ENCODE measurements at places on chromosomes 11 and 22.
A peak's percentile ranks its signal among the peaks of the same experiment; 100 is the strongest.

- DNase-seq: no peak
These were observed 2.4 kb upstream of the MYBPC3 start for GRCh38 chr11:47354913-47355282.

DNA sequence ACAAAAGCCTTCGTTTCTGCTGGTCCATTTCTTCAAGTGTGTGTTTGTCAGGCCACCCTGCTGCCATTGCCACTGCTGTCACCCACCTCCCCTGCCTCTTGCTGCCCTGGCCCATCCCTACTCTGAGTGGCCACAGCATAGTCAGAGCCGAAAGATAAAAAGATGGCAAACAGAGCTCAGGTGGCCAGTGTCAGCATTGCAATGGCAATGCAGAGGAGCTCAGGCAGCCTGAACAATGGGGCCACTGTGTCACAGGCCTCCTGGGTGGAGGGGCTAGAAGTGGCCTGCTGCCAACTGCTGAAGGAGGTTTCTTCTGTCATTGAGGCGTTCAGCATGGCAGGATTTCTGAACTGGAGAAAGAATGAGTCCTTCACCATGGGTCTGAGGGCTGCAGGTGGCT lies 137.1 kb downstream of the CSNK2A3 start:
- no peak for DNase-seq

DNA sequence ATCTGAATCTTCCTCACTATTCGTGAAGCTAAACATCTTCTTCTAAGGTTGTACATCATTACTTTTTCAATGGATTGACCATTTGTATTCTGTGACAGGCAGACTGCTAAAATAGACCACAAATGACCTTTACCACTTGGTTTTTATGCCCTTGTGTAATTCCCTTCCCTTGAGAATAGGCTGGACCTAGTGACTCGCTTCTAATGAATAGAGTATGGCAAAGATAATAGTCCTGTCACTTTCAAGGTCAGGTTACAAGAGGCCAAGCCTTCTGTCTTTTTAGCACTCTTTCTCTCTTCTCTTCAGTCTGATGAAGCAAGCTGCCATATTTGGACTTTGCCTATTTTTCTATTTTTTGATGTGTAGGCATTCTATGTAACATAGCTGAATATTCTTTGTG lies 492.9 kb downstream of the SOX6 start:
- DNase-seq: peak; percentile 10

DNA sequence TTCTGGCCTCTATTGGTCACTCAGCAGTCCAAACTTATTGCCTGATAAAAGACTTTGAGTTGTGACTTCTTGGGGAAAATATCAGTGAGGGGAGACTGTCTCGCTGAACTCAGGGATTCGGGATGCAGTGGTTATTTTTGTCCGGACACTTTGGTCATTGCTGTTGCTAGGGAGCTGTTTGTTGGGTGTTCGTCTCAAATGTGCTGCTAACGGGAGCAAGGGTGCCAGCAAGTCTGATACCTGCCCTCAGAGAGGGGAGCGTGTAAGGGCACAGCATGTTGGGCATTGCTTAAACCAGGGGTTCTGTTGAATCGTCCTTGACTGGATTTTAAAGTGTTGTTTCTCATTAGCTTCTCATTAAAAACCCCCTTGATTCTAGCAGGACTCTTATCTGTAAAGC lies 49.2 kb upstream of the SLC25A18 start:
- DNase-seq: no peak

DNA sequence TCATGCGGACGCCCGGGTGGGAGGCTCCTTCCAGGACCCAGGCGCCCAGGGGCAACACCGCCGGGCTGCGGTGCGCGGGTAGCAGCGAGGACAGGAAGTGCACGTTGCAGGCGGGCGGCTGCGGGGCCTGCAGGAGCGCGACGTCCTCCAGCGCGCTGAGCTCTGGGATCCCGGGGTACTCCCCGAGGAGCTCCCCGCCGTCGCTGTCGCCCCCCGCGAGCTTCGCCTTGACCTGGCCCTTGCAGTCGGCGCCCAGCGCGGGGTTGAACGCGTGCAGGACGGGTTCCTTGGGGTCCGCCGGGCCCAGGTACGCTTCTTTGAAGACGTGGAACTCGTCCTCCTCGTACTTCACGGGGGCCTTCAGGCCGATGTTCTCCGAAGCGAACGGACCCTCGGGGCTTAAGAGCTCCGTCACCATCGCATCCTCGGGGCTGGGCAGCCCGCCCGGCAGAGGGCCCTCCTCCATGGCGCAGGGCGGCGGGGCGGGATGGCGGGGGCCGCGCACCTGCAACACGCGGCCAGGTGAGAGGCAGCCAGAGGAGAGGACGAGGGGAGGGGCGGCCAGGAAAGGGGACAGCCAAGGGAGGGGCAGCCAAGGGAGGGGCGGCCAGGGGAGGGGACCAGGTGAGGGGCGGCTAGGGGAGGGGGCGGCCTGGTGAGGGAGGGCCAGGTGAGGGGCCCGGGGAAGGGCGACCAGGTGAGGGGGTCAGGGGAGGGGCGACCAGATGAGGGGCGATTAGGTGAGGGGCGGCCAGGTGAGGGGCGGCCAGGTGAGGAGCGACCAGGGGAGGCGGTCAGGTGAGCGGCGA lies 921 bp downstream of the TESMIN start:
- DNase-seq: no peak

DNA sequence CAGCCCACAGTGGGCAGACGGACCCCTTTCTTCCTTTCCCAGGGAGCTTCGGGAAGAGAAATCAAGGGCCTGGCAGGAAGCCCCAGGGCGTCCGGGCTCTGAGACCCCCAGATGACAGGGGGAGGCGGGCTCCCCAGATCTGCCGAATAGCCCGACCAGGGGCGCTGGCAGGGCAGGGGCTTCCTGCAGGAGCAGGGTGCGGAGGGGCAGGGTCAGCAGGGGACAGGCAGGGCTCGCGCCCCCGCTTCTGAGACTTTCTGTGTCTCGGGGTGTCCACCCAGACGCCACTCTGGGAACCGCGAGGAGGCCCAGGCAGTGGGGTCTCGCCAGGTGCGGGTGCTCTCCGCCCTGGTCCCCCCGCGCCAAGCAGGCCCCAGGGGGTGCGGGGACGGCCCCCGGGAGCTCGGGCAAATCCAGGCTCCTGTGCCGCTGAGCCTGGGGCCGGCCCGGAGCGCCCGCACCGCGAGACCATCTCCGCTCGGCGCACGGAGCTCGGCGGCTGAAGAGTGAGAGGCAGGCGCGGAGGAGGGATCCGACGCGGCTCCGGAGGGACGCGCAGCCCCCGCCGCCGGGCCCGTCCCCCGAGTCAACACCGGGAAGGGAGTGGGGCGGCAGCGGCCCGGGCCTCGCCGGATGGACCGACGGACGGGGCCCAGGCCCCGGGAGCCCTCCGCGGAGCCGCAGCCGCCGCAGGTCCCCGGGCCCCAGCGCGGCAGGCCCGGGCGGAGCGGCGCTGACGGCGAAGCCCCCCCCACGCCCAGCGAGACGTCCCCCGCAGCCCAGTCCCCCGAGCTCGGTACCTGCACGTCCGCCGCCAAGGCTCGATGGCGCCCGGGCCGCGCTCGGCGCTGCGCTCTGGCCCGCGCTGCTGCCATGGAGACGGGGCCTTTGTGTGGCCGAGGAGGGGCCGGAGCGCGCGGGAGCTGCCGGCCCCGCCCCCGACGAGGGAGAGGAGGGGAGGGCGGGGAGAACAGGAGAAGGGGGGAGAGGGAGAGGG lies at the start of gene PLXNB2:
Gene PLXNB2 (minus strand): TSS at position 894 of the 997 bp plus-strand sequence. CDS start 17,062 bp downstream, outside the sequence.
- peak; percentile 80 for DNase-seq

- DNase-seq: peak; percentile 4
These were observed 10.5 kb downstream of the EMSY start for GRCh38 chr11:76455331-76455730.

GRCh38 chr22:36770513-36771231 lies 5.2 kb downstream of the IFT27 start:
- DNase-seq: no peak

- DNase-seq: no peak
These were observed 28.0 kb upstream of the TP53AIP1 start for GRCh38 chr11:128970598-128971190.

DNA sequence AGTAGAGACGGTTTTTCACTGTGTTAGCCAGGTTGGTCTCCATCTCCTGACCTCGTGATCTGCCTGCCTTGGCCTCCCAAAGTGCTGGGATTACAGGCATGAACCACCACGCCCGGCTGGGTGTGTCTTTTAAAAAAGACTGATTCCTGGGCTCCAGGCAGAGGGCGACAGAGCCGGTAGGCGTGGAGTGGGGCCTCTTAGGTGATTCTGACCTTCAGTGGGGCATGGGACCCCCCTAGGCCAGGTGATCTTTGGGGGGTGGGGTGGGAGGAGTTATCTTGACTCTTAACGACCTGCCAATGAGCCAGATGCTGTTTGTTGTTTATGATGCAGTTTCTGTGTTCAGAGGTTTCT lies 12.9 kb upstream of the SORL1-AS1 start:
- no peak for DNase-seq

DNA sequence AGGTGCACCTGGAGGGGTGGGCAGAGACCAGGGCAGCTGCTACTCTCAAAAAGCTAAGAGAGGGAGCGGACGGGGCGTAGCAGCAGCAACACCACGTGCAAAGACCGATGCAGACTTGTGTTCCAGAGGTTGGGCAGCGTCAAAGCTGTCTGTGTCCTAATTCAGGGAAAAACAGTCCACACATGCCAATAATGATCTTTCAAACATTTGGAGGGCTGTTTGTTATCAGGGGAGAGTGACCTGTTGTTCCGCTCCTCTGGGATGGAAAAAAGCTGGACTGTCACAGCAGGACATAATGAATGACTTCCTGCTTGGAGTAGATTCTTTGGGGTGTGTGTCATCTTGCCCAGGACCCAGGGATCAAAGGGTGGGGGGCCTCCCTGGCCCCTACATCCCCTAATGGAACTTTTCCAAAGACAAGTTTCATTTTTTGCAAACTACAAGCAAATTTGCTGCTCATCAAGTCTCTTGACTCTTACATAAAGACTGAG lies 6.2 kb upstream of the FBLN1 start:
- DNase-seq: no peak

- no peak for DNase-seq
These were observed 20.1 kb downstream of the SCN4B start for GRCh38 chr11:118132385-118133151.

DNA sequence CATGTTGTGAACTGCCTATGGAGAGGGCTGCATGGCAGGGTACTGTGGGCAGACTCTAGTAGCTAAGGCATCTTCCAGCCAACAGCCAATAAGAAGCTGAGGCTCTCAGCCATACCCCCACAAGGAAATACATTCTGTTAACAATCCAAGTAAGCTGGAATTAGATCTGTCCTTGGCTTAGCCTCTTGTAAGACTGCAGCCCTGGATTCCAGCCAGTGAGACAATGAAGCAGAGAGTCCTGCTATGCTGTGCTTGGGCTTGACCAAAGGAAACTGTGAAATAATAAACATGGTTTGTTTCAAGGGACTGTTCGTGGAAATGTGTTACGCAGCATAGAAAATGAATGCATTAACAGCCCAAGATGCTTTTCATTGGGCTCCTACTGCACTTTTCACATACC lies 1097.4 kb upstream of the CCDC90B start:
- DNase-seq: no peak

- no peak for DNase-seq
These were observed 23.7 kb downstream of the MED15 start for GRCh38 chr22:20531154-20531403.

- DNase-seq: no peak
These were observed 50.9 kb upstream of the ATXN10 start for GRCh38 chr22:45620706-45621105.

GRCh38 chr11:32309530-32310213 lies 125.7 kb downstream of the WT1 start:
- no peak for DNase-seq

GRCh38 chr11:102494216-102494615 lies 36.3 kb downstream of the MMP7 start:
- peak; percentile 51 for DNase-seq

DNA sequence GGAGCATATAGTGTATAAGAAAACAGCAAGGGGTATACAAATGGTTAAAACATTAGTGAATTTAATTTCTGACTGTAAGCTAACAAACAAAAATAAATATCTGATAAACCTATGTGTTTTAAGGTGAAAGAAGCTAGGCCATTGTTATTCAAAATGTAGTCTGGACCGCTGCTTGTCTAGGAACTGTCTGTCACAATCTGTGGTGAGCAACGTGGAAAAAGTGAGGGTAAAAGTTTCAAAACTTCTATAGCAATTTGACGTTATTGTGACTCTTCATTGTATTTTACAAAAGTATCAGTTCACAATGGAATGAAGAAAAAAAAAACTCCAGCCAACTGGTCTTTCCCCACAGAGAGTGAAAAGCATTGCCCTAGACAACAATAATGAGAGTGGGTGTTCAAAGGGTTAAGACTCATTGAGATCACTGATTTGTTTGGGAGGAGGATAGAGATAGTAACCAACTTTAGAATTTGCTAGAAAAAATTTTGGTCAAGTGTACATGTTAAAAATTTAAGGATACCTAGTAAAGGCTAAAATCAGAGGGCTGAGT lies 79.1 kb downstream of the UVRAG start:
- no peak for DNase-seq

DNA sequence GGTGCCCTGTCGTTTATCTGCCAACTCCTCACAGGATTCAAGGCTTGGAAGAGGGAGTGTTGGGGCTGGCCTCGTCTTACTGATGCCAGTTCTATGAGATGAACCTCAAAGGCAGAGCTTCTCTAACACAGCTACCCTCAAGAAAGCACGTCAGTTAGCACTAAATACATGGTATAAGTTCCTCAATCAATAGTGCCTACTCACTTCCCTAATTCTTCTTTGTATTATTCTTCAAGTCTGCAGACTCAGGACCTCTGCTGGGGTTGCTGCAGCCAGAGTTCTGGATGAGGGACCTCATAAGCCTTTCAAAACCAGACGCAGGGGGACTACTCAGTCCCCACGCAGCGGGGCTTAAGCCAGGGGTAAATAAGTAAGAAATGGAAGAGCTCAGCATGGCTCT lies 118.3 kb downstream of the VPREB1 start:
- DNase-seq: no peak

- DNase-seq: no peak
These were observed 30.7 kb upstream of the MUC5AC start for GRCh38 chr11:1126935-1127663.

- peak; percentile 92 for DNase-seq
These were observed 20.9 kb upstream of the UPB1 start for GRCh38 chr22:24474221-24474620.

DNA sequence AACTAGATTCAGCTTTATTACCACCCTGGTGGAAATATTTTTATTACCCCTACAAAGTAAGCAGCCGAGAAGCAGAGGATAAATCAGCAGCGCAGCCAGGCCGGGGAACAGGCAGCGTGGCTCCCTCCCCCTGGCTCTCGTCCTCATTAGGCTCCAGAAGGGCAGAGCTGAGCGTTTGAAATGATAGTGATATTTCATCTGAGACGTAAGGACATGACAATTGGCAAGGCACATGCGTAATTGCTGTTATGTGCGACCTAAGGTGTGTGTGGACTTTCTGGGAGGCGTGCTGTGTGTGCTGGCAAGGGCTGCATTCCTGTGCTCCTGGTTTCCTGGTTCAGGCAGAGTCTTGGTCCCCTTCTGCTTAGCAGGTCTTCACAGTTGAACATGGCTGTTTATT lies 247.8 kb downstream of the TBC1D22A start:
- DNase-seq: no peak
